ENCODE measurements at places on chromosomes 2 and 18.

DNA sequence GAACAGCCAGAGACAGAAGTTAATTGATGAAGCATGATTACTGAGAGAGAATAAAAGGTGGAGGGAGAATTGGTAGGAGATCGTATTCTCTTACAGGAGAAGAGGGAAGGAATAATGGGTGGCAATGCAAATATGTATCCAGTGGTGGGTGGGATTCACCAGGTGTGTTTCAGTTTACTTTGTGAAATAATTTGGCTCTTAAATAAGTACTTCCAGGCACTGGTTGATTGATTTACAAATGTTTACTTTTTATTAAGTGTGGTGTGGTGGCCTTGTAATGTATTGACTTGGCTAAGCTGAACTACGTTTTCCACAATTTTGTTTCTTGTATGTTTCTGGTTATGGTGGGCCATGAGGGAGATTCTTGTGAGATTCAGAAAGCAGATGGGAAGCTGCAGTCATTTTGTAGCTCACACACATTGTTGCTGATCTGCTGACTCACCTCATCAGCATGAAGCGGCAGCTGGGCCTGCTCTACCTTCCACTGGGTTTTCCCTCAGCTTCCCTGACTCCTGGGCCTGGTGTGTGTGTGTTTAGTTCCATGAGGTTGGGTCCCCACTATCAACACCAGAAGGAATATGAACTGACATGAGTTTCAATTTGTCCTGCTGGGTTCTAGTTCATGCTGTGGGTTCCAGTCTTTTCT lies 32.6 kb downstream of the MYL12B start:
- DNase-seq: no peak

DNA sequence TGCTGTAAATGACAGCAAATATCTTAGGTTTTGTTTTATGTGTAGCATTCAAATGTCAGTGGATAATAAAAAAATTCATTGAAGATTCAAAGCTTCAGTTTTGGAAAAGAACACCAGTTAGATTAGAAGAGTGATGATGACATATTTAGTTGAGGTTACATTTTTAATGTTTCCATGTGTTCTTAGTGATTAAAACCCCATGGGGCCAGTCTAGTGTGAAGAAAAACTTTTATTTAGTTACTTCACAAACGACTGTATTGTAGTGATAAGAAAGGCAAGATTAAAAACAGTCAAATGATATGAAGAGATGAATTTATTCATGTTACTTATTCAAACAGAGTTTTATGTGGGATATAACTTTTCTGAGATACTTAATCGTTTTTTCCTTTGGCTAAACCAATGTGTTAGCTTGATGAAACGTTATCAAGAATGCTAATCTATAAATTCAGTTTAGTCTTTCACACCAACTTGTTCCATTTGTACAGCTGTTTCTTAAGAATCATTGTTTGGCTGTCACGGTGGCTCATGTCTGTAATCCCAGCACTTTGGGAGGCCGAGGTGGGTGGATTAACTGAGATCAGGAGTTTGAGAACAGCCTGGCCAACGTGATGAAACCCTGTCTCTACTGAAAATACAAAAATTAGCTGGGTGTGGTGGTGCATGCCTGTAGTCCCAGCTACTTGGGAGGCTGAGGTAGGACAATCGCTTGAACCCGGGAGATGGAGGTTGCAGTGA lies 11.6 kb downstream of the BMPR2 start:
- DNase-seq: no peak

DNA sequence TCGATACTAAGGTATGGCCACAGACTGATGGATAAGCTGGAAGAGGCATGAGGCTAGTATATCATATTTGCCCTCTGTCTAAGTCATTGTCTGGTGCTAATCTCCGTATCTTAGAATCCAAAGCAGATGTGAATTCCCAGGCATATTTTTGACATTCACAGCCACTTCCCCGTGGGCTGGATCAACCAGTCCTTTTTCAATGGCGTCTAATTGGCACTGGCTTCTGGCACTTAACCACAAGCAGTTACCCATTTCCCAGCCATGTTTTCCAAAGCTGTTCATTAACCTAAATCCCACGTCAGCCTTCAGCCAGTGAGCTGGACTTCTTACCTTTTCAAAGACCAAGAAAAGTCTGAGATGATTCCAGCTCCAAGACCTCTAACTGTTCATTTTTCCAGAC lies 20.7 kb upstream of the ZNF407 start:
- no peak for DNase-seq

DNA sequence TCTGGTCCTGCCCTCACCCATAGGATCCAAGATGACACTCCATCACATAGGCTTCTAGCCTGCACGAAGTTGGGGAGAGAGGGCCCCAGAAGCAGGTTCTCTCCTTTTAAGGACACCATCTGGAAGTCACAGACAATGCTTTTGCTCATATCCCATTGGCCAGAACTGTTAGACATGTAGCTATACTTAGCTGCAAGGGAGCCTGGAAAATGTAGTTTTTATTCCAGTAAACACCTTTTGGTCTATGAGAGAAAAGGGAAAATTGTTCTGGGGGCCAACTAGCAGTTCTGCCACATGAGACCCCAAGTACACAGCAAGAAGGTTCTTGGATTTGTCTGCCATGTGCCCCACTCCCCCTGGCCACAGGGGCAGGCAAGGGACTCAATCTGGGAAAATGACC lies 206.1 kb downstream of the ZFP36L2 start:
- DNase-seq: no peak

- no peak for DNase-seq
These were observed 256.7 kb upstream of the TNP1 start for GRCh38 chr2:217116610-217117009.

DNA sequence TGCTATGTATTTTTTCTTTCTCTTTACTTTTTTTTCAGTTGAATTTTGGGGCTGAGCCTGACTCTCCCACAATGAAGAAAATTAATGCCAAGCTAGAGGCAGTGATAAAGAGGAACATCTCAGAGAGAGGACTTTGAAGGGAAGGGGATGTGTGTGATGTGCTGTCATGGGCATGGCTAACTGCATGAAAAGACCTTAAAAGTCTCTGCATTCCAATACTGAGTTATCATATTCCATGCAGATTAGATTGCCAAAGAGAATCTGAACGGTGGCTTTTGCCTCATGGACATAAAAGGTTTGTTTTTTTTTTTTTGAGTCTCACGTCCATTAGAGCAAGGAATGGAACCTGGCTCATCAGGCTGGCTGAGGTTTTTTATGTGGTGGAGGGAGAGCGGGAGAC lies 213.9 kb downstream of the PIK3C3 start:
- DNase-seq: no peak

GRCh38 chr18:79471046-79471445 lies 75.3 kb downstream of the NFATC1 start:
- DNase-seq: no peak

GRCh38 chr2:106147665-106148064 lies 46.4 kb downstream of the UXS1 start:
- no peak for DNase-seq

DNA sequence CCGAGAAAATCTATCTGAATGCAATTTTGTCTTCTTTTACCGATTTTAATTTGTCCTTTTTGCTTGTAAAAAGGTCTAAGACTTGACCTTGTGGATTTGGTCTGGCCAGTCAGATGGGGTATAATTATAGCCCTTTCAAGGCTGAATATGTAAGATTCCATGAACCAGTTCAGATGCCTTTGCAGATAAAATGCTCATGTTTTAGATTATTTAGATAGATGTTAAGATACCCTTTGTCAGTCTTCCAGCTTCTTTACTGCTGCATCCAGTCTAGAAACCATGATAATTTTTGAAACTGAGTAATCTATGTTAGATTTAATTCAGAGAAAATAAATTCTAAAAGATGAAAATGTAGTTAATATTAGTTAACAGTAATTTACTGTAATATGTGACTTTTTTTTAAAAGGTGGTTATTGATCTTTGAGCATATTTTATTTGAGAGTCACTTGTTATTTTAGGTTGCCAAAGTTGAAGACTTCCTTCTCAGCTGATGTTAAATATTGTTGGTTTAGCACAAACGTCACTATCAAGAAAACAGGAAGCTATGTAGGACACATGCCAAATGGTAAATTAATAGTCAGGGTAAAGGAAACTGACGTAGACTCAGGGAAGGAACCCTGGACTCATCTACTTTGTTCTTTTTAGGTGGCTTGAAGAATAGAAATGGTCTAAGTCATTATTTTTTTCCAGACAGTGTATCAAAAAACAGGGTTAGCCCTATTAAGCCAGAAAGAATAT lies 29.8 kb downstream of the BABAM2 start:
- no peak for DNase-seq

- DNase-seq: no peak
These were observed 153.5 kb downstream of the AGPS start for GRCh38 chr2:177545981-177546585.

DNA sequence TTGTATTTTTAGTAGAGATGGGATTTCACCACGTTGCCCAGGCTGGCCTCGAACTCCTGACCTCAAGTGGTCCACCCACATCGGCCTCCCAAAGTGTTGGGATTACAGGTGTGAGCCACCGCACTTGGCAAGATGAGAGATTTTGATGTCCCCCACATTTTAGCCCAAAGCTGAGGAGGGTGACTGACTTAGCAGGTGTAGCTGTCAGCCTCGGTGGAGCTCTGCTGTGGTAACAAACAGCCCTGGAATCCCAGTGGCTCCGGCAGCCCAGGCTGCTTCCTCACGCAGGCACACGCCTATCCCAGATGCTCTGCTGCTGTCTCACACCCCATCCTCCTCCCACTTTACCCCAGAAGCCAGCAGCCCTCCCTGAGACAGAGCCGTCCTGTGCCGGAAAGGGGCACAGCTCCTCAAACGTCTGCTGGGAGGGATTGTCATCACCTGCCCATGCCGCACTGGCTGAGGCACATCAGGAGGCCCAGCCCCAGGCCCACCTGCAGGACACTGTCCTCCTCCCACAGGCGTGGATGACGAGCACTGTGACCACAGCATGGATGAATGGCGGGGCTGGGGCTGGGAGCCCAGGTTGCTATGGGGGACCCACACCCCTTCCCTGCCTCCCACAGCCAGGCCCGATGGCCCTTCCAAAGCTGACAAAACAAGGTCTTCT lies 10.6 kb upstream of the BOK start:
- DNase-seq: no peak

GRCh38 chr2:13515254-13515653 lies 798.5 kb downstream of the TRIB2 start:
- DNase-seq: no peak

GRCh38 chr2:236052926-236053821 lies 115.0 kb downstream of the GBX2 start:
- no peak for DNase-seq

- DNase-seq: no peak
These were observed 145.1 kb downstream of the AGPS start for GRCh38 chr2:177537636-177538035.

- no peak for DNase-seq
These were observed 13.5 kb downstream of the CBLN2 start for GRCh38 chr18:72530622-72531021.

GRCh38 chr2:240146141-240146561 lies 5.7 kb upstream of the OTOS start:
- no peak for DNase-seq

GRCh38 chr2:100416935-100417710 lies at the start of gene CHST10:
Gene CHST10 (minus strand): TSS chr2:100417668. CDS start chr2:100406675, 10,993 bp downstream.
- no peak for DNase-seq

DNA sequence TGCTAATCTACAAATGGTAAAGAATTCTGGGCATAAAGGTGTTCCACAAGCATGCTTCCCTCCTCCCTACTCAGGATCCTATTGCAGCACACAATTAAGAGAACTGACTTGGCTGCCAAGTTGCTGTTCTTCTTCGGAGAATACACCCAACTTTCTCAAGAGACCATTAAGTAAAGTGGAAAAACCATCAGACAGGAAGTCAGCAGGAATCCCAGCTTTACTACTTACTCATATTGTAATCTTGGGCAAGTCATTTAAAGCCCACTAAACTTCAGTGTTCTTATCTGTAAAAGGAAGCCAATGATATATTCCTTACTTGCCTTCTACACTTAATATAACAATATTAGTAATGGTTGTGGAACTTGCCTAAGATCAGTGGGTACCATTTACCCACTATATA lies 37.8 kb downstream of the PSTPIP2 start:
- DNase-seq: no peak

GRCh38 chr2:99729104-99730025 lies 239.5 kb upstream of the REV1 start:
- DNase-seq: no peak

GRCh38 chr18:23878336-23878900 lies 136.1 kb upstream of the TTC39C start:
- no peak for DNase-seq

DNA sequence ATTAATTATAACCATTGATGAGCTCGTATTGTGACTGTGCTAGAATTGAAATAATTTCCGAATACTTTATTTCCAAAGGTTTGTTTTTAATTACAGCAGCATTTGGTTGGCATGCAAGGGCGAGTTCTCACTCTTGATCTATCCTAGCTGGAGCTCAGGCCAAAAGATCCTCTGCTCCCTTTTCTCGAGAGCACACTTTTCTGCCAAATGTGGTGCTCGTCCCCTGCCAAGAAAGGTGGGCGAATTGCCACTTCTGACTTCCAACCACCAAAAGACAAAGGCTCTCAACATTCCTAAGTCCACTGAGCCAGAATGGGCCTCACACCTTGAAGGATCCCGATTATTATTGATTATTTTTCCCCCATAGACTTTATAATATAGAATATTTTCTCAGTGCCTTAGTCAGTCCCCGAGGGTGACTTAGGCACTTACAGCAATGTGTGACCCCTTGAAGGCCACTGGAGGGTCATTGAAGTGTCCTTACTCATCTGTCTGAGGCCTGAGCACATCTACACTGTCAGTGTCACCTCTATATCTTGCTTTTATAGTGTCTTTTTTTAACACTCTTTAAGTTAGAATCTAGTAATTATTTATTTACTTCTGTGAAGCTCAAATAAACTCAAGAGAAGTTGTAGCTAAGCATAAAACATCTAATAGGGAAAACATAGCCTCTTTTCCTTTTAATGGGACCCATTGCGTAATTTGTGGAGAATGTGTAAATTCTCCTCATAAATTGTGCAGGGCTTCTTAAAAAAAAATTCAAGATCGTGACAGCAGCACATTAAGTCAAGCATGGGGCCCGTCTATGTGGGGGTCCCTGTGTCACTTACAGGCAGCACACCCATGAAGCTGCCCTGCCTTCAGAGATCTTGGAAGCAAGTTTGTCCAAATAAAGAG lies 98.3 kb downstream of the MEIS1 start:
- no peak for DNase-seq

- DNase-seq: no peak
These were observed 79.1 kb downstream of the ARHGEF4 start for GRCh38 chr2:130915595-130916437.

DNA sequence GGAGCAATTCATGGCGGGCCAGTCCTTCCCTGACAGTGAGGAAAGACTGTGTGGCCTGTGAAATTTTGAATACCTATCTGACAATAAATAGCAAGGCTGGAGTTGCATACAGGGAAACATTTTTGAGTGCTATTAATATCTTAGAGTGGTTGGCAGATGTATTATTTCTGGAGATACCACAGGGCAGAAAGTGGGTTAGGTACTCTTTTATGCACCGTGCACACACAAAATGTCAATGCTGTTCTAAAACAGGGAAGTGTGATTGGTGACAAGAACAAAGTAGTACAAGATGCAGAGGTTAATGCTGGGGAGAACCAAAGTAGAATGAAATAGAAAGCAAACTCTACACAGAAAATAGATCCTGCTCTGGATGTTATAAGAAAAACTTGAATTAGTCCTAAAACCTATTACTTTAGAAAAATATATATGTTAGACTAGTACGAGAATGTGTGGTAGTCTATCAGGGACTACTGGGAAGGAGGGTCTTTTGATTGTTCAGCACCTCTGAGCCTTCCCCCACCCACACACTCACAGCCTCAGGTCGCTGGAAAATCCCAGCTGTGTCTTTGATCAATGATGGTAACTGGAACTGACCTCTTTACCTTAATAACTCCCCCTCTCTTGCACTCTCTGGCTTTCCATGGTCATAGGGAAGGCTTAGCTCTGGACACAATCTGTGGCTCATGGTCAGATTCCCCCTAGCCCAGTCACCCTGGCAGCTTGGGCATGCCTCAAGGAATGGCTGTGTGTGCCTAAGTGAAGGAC lies 58.2 kb downstream of the SERPINB8 start:
- DNase-seq: no peak

All from SIG-M5 (cell line).